ENCODE measurements at places on chromosomes 13 and 19.

DNA sequence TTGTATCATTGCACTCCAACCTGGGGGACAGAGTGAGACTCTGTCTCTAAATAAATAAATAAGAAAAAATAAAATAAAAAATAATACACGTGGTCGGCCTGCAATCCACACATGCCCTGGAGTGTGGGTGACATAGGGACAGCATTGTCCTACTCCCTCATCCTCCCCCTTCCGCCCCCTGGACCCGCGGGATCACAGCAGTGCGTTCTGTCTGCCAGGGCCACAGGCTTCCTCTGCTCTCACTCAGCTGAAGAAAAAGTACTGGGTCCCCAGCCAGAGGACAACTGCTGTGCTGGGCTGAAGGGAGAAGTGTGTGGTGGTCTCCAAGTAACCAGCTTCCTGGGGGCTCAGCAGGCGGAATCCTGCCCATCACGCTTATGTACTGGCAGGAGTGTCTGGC, 6.3 kb downstream of the BCAT2 start:
- DNase-seq = no peak

DNA sequence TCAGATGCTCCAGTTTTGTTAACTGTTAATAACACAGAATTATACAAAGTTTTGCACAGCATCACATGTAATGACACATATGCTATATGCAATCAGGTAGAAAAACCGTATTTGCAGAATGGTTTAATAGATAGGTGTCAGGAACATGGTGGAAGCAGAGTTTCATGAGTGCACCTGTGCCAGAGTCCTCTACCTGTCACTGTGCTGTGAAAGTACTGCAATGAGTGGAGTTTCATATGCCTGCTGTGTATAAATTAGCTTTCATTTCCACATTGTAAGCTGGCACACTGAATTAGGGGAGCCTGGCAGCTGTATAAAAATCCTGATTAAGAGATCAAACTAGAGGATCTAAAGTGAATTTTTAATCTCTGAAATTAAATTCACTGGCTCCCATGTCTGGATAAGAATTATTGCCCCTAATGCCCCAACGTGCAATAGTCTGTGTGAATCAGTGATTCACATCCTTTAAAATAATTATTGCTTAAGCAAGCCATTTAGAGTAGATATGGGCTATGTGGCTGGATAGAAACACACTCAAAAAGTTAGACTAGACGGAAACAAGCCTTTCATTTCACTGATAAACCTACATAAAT, 8.5 kb upstream of the EEF1AKMT1 start:
- DNase-seq = no peak

DNA sequence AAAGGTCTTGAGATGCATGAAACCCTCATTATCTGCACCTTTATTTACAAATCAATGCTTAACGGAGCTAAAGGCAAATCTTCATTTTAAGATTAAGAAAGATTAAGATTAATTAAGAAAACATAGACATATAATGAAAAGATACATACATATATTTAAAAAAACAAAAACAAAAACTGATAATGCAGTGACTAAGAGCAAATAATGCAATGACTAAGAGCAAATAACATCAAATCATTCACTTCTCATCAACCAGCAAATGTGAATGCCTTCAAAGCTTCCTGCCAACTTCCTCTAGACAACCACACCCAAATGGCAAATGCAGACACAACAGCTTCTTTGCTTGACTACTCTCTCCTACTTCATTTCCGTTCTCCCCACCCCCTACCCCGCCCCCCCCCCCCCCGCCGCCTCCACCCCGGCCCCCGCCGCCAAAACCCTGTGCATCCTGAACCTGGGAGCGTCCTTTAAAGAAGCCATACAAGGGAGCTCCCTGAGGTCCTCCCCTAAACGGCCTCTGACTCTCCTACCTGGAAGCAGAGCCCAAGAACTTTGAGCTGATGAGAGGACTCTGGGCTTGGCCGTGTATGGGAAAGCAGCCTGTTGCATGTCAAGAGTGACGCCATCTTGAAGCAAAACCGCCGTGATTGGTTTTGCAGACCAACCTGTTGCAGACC, 24.5 kb downstream of the TEX101 start:
- peak; percentile 72 for DNase-seq

- DNase-seq = no peak
Observed at GRCh38 chr19:13150931-13151604, 857 bp downstream of the IER2 start.

DNA sequence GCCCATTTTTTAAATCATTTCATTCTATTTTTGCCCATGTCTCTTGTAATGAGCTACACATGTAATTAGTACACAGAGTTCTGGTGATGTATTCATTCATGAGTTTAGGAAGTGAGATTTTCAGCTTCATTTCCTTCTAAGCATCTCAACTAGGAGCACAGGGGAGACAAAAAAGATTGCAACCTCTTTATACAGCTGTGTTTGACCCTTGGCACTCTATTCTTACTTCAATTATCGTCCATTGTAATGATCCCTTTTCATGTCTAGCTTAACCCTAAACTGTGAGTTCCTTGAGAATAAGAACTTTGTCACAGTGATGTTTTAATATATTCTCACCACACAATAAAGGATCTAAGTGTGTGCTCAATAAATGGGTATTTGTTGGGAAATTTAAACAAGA, 67.1 kb downstream of the GPC6 start:
- DNase-seq = no peak
